ENCODE measurements at places on chromosomes 2 and 18.

- DNase-seq = no peak
These were observed 34.3 kb upstream of the PIEZO2 start for GRCh38 chr18:11183637-11184036.

DNA sequence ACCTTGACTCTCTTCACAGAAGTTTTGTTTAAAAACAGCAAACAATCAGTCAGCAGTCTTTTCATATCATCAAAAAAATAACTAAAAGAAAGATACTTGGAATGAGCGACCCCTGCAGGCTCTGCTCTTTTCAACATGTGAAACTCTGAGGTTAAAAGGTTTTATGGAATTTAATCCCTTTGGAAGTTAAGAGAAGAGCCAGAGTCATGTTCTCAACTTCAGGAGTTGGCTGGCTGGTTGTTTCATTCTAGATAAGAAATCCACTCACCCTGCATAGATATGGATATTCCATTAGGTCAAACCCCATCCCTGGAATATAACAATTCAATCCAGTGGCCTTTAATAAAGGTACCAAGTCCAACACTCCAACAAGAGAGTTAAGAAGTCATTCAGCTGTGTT, 115.6 kb upstream of the RMDN2 start:
- DNase-seq = no peak

- DNase-seq = no peak
These were observed 7.6 kb upstream of the ONECUT2 start for GRCh38 chr18:57427429-57428201.

GRCh38 chr2:18198677-18199076, 320.2 kb downstream of the KCNS3 start:
- DNase-seq = no peak

DNA sequence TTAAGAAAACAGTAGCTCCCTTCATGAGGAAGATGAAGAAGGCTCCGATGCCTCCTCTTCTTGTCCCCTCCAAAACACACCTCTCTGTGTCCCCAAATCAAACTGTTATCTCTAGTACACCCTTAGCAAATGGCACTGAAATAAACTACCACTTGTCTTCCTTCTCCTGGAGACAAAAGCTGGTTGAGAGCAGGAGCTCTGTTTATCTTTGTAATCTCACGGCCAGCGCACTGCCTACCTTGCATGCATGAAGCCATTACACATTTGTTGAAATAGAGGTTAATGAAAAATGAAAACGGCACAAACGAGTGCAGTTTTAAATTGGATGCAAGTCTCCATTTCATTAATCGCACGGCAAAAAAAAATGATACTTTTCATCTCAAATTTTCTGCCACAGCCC, 113.7 kb downstream of the EPB41L3 start:
- no peak for DNase-seq

DNA sequence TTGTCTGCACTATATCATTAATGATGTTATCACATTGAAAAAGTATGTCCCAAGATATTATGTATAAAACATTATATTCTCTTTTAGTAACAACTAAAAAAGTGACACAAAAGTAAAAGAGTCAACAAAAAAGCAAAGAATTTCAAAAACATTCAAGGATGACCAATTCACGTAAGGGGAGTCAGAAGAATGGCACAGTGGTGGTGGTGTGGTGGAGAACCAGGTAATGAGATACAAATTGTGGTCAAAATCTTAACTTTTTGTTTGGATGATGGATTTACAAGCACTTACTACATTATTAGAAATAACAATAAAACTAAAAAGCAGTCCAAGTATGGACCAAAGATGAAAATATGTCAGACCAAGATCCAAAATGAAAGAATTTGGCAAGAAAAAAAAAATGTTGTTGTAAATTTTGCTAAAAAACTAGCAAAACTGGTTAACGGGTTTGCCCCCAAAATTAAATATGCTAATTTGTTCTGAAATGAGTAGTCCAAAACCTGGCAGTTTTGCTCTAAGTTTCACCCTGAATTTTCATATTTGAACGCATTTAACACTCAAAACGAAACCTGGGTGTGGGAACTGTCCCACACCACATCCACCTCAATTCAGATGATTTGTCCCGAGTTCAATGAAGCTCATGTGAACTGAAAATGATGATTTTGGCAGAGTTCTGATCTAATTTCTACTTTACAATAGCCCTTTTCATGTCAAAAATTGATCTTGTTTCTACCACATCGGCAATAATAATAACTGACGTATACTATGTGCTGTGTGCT, 135.8 kb downstream of the IKZF2 start:
- no peak for DNase-seq

GRCh38 chr2:238240757-238241711, 1.2 kb upstream of the HES6 start:
- no peak for DNase-seq

- no peak for DNase-seq
These were observed 517.2 kb downstream of the SUCLG1 start for GRCh38 chr2:83941886-83942285.

DNA sequence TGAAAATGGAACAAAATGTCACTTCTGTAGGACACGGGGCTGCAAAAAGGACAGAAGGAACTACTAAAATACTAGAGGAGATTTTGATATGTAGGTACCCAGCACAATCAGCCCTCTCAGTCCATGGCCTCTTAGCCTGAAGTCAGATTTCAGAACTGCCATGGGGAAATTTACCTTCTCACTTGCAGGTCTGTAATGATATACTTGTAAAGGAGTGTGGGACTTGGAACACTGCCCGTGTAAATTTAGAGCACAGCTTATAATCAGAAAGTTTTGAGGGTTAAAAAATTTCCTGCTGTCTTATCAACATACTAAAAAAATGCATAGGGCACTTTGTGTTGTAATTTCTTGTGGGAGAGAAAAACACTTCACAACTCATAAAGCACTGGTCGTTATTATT, 60.6 kb downstream of the ZEB2 start:
- no peak for DNase-seq

DNA sequence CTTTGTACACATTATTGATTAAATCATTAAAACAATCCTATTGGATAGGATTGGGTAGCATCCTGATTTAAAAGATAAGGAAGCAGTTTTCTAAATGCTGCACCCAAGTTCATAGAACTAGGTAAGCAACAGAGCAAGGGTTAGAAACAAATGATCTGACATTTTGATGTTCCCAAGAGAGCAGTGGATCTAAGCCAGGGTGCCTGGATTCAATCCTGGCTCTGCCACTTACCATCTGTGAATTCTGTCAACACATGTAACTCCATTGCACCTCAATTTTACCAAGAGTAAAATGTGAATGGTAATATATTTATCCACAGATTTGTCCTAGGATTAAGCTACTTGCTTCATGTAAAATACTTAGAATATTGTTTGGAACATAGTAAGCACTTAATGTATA, 982.6 kb upstream of the FANCL start:
- no peak for DNase-seq

DNA sequence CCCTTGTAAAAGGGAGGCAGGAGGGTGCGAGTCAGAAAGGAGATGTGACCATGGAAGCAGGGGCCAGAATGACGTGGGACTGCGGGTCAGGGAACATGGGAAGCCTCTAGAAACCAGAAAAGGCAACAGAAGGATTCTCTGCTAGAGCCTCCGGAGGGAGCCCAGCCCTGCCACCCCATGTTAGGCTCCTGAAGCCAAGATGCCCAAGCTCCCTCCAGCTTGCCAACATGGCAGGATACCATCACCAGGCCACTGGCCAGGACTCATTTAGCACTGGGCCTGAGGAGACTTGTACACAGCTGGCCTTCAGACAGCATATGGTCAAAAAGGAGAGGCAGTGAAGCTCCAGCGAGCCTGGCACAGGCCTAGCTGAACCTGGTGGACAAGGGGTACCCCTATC, 5.6 kb downstream of the TMEM247 start:
- DNase-seq = no peak

DNA sequence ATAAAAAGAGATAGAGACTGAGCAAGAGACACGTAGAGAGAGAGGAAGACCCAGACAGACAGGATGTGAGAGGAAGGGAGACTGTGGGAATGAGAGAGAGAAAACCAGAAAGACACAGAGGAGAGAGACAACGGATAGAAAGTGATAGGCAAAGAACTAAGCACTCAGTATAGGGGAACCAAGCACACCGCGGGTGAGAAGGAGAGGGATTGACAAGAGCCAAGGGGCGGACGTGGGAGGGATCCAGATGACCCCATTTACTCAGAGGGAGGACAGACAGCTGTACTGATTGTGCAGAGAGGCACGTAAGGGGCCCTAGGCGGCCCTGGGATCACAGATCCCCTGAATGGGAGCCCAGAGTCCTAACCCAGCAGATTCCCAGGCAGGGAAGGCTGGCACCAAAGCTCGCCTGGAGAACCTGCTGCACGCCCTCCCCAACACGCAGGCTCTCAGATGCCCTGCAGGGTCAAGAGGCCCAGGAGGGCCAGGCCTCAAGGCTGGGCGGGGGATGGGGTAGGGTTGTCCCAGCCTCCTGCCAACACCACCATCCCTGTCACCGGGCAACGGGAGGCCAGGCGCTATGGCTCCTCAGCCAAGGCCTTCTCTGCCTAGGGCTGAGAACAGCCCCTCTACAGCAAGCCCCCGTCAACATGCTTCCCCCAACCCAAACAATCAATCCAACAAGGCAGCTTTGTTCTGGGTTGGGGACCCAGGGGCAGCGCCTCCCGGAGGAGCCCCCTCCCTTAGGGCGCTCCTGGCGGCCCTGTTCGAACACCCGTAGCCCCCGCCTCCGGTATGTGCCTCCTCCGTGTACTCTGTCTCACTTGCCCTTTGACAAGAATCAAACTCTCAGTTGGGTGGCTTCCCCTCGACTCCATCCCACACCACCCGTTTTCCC, 579 bp downstream of the LOXL3 start:
- DNase-seq = no peak

DNA sequence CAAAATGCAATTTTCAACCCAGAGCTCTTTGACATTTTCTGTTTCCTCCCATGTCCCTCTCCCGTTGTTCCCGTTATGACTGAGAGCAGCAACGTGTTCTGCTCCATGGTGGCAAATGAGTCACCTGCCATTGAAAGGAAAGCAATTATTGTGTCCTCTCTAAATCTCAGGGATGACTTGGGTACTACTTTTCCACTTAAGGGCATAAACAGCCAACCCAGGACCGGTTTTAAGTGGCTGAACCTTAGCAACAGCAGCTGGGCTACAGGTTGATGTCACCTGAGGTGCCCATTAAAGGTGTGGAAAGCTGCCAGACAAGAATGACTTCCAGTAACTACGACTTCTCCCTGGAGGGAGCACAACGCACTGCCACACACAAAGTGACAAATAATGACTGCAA, 236.8 kb downstream of the NCKAP5 start:
- no peak for DNase-seq

- no peak for DNase-seq
These were observed 1216.6 kb upstream of the PIK3C3 start for GRCh38 chr18:40738321-40738880.

GRCh38 chr2:226649871-226650660, 149.6 kb downstream of the IRS1 start:
- peak; percentile 31 for DNase-seq

GRCh38 chr18:59861009-59861408, 38.8 kb upstream of the PMAIP1 start:
- DNase-seq = no peak

DNA sequence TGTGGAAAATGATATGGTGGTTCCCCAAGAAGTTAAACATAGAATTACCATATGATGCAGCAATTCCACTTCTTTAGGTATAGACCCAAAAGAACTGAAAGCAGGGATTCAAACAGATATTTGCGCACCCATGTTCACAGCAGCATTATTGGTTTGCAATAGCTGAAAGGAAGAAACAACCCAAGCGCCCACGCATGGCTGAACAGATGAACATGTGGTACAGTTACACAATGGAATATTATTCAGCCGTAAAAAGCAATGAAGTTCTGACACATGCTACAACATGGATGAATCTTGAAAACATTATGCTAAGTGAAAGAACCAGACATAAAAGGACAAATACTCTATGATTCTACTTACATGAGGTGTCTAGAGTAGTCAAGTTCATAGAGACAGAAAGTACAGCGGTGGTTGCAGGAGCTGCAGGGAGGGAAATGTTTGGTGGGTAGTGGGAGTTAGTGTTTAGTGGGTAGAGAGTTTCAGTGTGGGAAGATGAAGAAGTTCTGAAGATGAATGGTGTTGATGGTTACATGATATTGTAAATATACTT, 26.7 kb upstream of the ASPRV1 start:
- no peak for DNase-seq

DNA sequence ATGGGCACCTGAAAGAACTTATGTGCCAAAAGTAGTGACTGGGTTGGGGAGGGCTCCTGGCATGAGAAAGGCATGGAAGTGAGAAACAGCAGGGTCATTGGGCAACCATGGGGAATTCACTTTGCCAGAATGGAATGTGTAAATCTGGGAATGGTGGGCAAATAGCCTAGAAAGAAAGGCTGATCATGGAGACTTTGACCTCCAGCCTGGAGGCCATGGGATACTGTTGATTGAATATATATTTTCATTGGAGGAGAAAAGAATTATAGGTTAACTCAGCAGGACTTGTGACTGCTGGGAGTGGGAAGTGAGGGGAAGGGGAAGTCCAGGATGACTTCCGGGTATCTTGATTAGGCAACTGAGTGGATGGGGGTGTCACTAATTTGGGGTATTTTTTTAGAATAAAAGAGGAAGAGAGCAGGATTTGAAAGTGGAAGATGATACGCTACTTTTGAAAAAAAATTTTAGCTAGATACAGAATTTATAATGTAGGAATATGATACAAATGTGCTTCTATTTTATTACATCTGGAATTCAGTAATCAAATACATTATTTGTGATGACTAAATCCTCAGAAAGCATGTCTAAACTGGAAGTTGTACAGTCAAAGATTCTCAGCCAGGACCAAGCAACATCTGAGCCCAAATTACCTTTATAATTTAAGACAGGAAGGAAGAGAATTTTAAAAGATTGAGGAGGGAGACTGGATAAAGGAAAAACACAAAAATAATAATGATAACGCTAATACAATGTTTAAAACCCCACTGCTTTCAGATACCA, 116.2 kb downstream of the GATA6 start:
- no peak for DNase-seq

DNA sequence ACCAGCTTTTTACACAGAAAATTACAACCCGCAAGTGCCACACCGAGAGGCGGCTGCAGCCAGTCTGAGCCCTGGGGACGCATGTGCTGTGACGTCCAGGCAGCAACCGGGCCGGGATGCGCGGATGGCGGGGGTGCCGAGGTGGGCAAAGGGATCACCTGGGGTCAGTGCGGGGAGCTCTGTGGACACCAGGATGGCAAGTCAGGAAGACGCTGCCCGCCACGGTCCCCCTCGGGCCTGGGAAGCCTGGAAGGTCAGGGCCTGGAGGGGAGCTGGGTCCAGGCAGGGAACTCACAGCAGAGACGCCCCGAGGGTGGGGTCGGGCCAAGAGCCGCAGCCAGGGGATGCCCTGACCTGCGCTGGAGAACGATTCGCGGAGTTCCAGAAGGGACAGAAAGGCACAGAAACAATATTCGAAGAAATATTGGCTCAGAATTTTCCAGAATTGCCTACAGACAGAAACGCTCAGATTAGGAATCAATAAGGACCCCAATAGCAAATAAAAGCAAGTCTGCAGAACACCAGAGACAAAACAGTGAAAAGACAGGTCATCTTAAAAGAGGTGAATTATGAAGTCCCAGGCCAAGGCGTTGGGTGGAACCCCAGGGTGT, 11.7 kb upstream of the KIF1A start:
- no peak for DNase-seq

GRCh38 chr2:72847534-72848315, 21.9 kb upstream of the EXOC6B start:
- DNase-seq = no peak

Measured in activated CD8-positive, alpha-beta memory T cell treated with anti-CD3 and anti-CD28 coated beads, Interleukin-2, amount 50 U/mL, for 4 hours (primary cell).